Stimulated activated effector memory CD8-positive, alpha-beta T cell treated with anti-CD3 and anti-CD28 coated beads, Interleukin-12 subunit alpha, Interleukin-12 subunit beta, amount 100 ng/mL, for 72 hours (primary cell): ENCODE measurements at places on chromosomes 2 and 18.

- no peak for DNase-seq
These were observed at the start of gene SCYGR4 for GRCh38 chr2:227617316-227618230. TSS of gene SCYGR4 (plus strand) at chr2:227617498. CDS start at chr2:227617498, 0 bp downstream.

- no peak for DNase-seq
These were observed 118.8 kb downstream of the ZBTB7C start for GRCh38 chr18:48290162-48290926.

GRCh38 chr2:74515981-74516633 lies 1.9 kb downstream of the TLX2 start:
- DNase-seq = peak; percentile 60

- DNase-seq = no peak
These were observed 47.6 kb downstream of the STK17B start for GRCh38 chr2:196123679-196124373.

- DNase-seq = peak; percentile 48
These were observed 17.3 kb downstream of the PDCD1 start for GRCh38 chr2:241841181-241842066.

DNA sequence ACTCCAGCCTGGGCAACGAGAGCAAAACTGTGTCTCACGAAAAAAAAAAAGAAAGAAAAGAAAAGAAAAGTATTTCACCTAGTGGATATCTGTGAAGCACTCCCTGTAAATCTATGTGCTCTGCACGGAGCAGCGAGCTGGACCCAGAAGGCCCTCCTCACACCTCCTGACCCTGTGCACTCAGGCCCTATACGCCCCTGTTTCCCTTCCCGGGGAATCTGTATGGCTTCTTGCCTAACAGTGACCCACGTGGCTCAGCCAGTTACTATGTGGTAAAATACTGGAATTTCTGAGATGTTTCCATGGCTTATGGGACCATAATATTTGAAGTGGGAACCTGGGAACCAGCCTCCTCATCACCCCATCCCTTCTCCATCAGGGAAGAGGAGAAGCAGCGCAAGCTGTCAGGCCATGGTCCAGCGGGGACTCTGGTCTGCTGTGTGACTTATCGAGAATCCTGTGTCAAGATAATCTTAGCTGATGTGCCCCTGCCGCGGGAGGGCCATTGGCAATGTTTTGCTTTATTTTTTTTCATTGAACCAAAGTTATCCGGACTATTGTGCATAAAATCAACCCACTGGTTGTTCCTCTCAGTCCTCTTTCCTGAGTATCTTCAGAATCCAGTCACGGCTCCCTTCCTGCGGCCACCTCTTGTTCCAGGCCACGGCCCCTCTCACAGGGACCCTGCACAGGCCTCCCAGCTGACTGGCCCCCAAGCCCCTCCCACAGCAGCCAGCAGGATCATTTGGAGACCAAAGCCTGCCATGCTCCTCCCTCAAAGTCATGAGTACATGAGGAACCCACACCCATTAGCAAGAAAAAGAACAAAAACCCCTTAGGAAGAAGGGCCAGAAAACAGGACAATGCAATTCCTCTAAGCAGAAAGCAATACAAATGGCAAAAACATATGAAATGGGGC lies 30.6 kb downstream of the SDC1 start:
- DNase-seq = no peak

GRCh38 chr2:160419776-160420505 lies 73.7 kb downstream of the RBMS1 start:
- no peak for DNase-seq

DNA sequence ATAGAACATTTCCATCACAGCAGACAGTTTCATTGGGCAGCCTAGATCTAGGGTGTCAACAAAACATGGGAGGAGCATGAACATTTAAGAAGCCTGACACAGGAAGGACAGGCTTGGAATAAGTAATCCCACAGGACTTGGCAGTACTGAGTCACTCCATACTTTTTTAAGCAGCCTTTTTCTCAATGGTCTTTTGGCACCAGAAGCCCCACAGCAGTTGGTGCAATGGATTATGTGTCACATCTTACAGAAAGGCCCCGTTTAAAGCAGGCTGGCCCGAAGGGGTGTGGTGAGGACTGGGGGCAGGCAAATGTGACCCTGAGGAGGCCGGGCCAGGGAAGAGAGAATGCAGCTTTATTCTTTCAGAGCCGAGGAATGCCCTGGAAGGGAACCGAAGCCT lies 26.6 kb downstream of the SPTBN1 start:
- DNase-seq = no peak

DNA sequence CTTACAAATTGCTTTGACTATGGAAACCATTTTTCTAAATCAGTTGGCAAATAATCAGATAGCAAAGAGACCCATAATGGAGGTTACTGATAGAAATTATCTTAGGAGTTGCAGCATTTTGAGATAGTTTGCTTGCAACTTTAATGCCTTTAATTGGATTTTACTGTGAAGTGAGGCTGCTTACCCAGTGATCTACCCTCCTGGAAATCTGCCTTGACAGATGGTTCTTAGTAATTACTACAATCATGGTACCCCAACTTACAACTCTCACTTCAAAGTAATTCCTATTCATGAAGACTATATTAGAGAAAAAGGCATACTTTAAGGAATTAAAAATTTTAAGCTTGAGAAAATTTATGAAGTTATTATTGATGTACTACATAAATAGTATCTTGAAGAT lies 1288.6 kb upstream of the CDH2 start:
- DNase-seq = no peak

GRCh38 chr2:128638341-128639119 lies 319.9 kb upstream of the HS6ST1 start:
- DNase-seq = no peak

- DNase-seq = no peak
These were observed 1334.4 kb upstream of the CELF4 start for GRCh38 chr18:38900031-38900430.

DNA sequence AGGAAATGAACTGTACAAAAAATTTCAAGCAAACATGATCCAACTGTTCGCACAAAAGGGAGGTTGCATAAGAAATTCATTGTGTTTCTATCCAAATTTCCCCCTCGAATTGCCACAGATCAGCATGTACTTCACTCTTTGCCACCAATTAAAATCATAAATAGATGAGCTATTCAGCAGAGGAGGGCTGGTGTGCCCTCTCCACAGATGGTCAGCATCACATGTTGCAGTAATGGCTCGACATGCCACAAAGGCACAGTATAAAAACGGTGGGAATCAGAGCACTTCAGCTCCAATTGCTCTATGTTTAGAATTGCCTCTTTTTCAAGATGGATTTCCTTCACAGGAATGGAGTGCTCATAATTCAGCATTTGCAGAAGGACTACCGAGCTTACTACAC lies at the start of gene G6PC2:
TSS of gene G6PC2 (plus strand) at position 289 of the 400 bp plus-strand sequence. CDS start at position 330, 41 bp downstream.
- DNase-seq = no peak

GRCh38 chr18:49226243-49227000 lies 234.0 kb downstream of the DYM start:
- no peak for DNase-seq

DNA sequence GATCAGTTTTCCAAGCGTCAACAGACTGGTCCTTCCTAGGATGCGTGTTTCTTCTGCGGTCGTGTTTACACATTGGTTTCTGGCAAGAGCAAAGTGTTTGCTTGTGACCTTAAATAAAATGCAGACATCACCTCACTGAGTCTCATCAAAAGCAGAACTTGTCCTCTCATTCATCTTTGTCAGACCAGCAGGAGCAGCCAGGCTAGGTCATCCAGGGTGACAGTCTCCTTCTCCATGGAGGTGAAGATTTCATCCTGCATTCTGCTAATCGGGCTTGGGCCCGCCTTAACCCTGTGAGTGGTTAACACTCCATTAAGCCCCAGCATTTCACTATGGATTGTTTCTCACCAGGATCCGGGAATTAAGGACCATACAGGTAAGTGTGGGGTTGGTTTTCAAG lies 64.2 kb upstream of the PID1 start:
- DNase-seq = no peak

DNA sequence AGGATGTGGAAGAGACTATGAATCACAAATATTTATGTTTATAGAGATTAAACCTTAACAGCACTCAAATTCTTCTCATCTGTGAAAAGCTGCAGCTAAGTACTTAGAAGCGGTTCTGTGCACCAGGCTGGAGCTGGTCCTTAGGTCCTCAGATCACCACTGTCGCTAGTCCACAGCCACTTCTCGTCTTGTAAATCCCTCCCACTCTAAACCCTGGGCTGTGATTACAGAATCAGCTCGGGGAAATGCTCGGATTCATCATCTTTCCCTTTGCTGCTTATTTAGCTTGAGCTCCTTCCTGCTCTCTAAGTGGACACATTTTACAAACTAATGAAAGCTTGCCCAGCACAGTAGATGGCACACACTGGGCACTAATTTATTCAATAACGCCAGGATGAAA lies 61.7 kb downstream of the RNF152 start:
- no peak for DNase-seq

DNA sequence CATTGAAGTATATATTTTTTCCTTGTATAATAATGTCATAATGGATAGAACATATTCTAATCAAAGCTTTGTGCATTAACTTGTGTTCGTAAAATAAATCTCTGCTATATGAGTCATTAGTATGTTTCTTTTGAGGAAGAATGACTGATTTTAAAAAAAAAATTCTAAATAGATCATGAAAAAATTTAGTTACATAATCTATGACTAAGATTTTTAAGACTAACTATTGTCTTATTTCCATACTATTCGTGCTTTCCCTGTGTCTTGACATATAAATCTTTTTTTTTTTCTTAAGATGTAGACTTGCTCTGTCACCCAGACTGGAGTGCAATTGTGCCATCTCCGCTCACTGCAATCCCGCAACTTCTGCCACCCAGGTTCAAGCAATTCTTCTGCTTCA lies 226.1 kb downstream of the DSEL start:
- DNase-seq = no peak

GRCh38 chr2:135258193-135258592 lies 206.1 kb downstream of the RAB3GAP1 start:
- no peak for DNase-seq

GRCh38 chr2:157470321-157470720 lies 26.4 kb upstream of the CYTIP start:
- DNase-seq = no peak

GRCh38 chr2:58429014-58429875 lies 188.1 kb upstream of the FANCL start:
- DNase-seq = no peak

DNA sequence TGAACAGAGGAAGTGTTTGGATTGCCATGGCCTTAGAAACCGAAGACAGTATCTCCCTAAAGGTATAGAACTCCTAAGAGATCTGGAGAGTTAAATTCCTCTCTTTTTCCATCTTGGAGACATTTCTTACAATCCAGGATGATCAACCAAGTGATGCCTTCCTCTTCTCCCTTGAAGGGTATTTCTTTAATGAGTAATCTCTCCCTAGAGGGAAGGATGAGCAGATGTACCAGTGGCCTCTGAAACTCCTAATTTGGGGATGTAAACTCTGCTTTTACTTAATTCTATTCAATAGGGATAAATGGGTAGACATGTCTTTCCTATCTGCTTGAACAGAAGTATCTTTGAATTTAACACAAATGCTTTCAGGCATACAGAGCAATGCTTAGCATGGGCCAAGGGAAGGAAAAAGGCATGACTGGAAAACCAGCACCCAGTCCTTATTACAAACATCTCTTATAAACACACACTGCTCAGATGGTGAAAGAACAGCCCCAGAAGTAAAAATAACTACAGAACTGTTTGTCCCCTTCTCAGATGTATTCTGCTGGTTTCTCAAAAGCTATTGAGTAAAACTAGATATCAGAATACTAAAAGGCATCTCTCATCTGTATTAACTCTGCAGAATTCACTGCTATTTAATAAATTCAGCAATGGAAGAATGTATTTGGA lies 4.7 kb upstream of the THNSL2 start:
- no peak for DNase-seq

DNA sequence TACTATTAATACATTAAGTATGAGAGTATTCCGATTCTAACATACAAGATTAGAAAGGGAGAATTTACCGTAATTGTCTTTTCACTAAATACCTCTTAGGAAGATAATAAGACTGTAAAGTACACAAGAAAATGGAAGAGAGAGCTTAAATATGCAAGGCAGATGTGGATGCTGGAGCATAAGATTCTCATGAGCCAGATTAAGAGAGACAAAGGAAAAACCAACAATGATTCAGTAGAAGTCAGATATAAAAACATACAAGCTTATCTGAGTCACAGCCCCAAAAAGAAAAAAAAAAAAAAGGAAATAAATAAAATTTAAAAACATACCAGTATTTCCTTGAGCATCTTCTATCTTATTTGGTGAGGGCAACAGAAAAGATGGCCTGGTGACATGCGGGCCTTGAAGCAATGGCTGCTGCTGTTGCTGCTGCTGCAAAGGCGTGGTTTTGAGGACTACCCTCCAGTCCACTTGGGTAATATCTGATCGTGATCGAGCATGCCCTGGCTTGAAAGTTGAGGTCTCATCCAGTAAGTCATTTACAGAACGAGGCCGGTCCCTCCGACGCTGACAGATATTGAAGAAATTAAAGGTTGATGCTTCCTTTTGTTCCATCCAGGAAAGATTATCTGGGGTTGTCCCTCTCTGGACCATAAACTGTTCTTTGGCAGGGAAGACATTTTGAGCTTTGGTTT lies 24.5 kb downstream of the PLEKHM3 start:
- DNase-seq = no peak

GRCh38 chr2:11699686-11700670 lies 30.0 kb upstream of the NTSR2 start:
- no peak for DNase-seq

GRCh38 chr2:129913695-129914495 lies 65.6 kb upstream of the RAB6C start:
- no peak for DNase-seq

DNA sequence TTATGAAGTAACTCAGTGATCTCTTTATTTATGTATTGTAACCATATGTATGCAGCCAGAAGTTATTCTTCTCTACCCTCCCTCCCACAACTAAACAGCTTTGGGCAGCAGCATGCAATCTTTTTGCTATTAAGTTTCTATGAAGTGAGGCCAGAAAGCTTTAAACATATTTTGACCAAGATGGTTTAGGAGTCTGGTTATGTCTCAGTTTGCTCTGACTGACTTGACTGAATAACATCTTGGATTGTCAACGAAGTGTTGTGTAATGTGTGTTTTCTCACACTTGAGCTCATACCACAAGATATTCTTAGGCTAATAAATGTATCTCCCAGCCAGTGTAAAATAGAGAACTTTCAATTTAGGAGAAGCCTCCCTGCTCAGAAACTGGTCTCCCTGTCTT lies 104.3 kb downstream of the TTC27 start:
- DNase-seq = no peak

GRCh38 chr18:42157420-42157819 lies 202.4 kb downstream of the PIK3C3 start:
- no peak for DNase-seq

- no peak for DNase-seq
These were observed 106.3 kb downstream of the TRIM43 start for GRCh38 chr2:95698146-95698545.

- DNase-seq = no peak
These were observed 274.6 kb downstream of the EIPR1 start for GRCh38 chr2:3102922-3103569.
